ENCODE measurements at places on chromosomes 12 and 14.

DNA sequence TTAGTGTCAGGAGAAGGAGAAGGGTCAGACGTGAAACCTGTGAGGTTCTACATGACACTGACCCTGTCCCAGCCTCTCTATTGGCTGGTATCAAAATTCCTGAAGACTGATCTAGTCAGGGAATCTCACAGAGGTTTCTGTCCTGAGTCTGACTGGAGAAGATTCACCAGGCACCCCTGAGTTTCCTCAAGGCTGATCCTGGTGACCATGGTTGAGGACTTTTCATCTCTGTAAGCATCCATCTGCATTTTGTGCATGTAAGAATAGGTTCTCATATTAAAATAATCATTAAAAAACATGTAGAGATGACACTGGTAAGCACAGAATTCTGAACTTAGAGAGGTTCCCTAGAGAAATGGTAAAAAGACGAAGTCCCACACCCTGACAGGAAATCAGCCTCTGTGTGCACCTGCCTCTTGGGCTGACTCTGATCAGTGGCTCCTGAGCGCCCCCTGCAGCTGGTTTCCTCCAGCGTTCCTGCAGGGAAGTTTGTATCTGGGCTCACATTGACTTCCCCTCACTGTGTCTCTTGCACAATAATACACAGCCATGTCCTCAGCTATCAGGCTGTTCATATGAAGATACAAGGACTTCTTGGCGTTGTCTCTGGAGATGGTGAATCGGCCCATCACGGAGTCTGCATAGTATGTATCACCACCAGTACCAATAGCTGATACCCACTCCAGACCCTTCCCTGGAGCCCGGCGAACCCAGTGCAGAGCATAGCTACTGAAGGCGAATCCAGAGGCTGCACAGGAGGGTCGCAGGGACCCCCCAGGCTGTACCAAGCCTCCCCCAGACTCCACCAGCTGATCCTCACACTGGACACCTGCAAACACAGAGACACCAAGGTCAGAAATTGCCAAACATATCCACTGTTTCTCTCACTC lies 991.9 kb downstream of the TMEM121 start:
- DNase-seq: no peak
- H3K27ac ChIP-seq: no peak overlapping the region
- no peaks in the 10 kb centered on the region for H3K4me1 ChIP-seq

GRCh38 chr12:78145398-78145797 lies 314.7 kb downstream of the NAV3 start:
- no peaks in the 10 kb centered on the region for H3K36me3 ChIP-seq
- no peaks in the 10 kb centered on the region for H3K27me3 ChIP-seq
- H3K4me1 ChIP-seq: no peaks in the 10 kb centered on the region
- no peak for DNase-seq

- H3K4me1 ChIP-seq: no peaks in the 10 kb centered on the region
- no peak overlapping the region for H3K27ac ChIP-seq
- no peaks in the 10 kb centered on the region for H3K27me3 ChIP-seq
- H3K36me3 ChIP-seq: no peaks in the 10 kb centered on the region
- H3K4me3 ChIP-seq: no peak overlapping the region
Measured at GRCh38 chr12:30811966-30812365, 57.2 kb upstream of the CAPRIN2 start.

DNA sequence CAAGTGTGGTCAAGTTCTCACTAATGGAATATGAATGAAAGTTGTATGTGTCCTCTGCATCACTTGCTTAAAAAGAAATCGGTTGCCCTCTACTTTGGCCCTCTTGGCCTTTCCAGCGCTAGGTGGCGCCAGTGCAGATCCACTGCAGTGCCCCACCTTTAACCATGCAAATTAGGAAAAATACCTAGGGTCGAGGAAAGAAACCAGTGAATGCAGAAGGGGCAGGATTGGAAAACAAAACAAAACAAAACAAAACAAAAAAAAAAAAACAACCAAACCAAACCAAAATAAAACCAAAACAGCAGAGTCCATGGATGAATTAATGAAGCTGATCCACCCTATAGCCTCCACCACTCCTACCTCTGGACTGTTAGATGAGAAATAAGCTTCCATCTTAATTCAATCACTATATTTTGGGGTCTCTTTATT lies 12.9 kb upstream of the NEMF start:
- H3K27me3 ChIP-seq: no peaks in the 10 kb centered on the region
- H3K4me1 ChIP-seq: peaks cover 6% of the 10 kb centered on the region
- DNase-seq: no peak
- no peak overlapping the region for H3K4me3 ChIP-seq
- H3K36me3 ChIP-seq: no peaks in the 10 kb centered on the region
- peak overlapping the region; percentile 98 for H3K27ac ChIP-seq

DNA sequence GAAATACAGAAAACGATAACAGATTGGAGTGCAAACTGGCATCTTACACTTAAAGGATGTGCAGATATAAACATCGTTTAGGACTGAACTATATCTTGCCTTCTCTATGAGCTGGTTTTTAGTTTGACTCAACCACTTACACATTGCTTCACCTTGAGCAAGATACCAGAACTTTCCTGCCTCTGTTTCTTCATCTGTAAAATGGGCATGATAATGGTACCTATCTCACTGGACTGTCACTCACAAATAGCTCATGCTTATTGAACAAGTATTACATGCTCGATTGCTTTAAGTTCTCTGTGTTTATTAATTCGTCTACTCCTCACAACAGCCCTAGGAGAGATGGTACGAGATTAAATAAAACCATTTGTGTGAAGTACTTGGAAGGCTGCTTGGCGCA lies 7.7 kb downstream of the FZD10 start:
- H3K36me3 ChIP-seq: no peaks in the 10 kb centered on the region
- H3K27ac ChIP-seq: no peak overlapping the region
- H3K4me1 ChIP-seq: no peaks in the 10 kb centered on the region
- no peaks in the 10 kb centered on the region for H3K27me3 ChIP-seq

GRCh38 chr12:116542345-116542956 lies 16.7 kb upstream of the MAP1LC3B2 start:
- no peaks in the 10 kb centered on the region for H3K36me3 ChIP-seq
- H3K4me3 ChIP-seq: no peak overlapping the region
- DNase-seq: no peak
- no peaks in the 10 kb centered on the region for H3K27me3 ChIP-seq
- H3K27ac ChIP-seq: no peak overlapping the region

GRCh38 chr14:93037351-93037750 lies 78.4 kb downstream of the ITPK1 start:
- H3K27ac ChIP-seq: peak overlapping the region; percentile 60
- DNase-seq: no peak
- peaks cover 41% of the 10 kb centered on the region for H3K4me1 ChIP-seq
- H3K36me3 ChIP-seq: no peaks in the 10 kb centered on the region

GRCh38 chr12:106108185-106108835 lies 30.4 kb downstream of the NUAK1 start:
- H3K27ac ChIP-seq: peak overlapping the region; percentile 91
- H3K36me3 ChIP-seq: no peaks in the 10 kb centered on the region
- no peaks in the 10 kb centered on the region for H3K27me3 ChIP-seq

DNA sequence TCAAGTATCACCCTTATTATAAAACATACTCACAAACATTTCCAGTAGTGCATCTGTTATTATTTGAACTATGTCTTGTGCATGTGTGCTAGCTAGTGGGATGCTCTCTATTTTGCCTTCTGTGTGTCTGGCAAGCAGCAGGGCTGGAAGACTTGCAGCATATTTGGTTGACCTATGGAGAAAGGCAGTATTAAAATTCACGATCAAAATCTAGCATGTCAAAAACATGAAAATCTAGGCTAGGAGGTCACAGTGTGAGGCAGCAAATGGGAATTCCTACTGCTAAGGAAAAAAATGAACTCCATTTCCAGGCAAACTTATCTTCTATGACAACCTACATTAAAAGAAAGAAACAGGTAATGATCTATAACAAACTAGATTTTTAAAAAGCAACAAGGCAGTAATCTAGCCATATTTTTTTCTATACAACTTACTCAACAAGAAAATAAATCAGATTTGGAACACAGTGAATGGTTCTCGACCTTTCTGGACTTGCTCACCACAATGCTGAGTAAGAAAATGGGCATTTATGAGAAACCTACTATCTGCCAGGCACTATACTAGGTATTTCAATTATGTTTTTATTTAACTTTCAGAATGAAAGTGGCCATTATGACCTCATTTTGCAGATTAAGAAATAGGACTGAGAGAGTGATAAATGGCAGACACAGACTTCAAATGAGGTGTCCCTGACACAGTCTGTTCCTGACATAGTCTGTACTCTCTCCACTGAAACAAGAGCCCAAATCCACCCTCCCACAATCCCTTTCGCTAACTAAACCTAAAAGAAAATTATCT lies 96.8 kb downstream of the TXNDC16 start:
- no peaks in the 10 kb centered on the region for H3K27me3 ChIP-seq
- peaks cover 7% of the 10 kb centered on the region for H3K36me3 ChIP-seq
- DNase-seq: no peak
- no peaks in the 10 kb centered on the region for H3K4me1 ChIP-seq
- H3K27ac ChIP-seq: no peak overlapping the region

DNA sequence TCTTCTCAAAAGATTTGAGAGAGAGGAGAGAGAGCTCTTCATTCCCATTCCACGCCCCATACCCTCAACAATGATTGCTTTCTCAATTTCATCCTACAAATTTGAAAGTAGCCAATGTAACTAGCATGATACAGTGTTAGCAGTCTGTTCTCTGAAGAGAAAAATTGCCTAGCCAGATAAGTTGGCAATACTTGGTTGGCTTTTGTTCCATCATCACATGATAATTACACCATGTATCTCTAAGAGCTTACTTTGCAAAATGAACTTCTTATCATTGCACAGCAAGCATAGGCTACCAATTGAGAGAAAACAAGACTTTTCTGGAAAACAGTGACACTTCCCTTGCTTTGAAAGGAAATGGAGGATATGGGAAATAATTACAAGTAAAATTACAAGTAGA lies 68.9 kb downstream of the FSCB start:
- H3K27ac ChIP-seq: no peak overlapping the region
- H3K4me3 ChIP-seq: no peak overlapping the region
- H3K27me3 ChIP-seq: no peaks in the 10 kb centered on the region
- no peak for DNase-seq

DNA sequence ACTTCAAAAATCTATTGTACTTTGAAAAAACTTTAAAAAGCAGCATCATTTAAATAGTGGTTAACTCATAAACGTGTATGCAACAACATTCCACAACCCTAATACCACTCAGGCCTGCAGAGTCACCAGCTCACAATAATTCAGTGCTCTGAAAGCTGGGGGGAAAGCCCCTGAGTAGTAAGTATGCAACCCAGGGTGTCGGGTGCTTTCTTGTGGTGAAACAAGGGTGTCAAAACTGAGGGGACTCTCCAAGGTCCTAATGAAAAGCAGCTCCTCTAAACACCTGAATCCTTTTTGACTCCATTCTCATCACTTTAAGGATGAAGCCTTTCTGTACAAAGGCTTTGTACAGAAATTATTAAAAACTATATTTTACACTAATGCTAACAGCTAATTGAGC lies 33.7 kb downstream of the FGFR1OP2 start:
- H3K4me1 ChIP-seq: no peaks in the 10 kb centered on the region
- no peak for DNase-seq
- no peak overlapping the region for H3K27ac ChIP-seq
- no peaks in the 10 kb centered on the region for H3K27me3 ChIP-seq
- no peak overlapping the region for H3K4me3 ChIP-seq

DNA sequence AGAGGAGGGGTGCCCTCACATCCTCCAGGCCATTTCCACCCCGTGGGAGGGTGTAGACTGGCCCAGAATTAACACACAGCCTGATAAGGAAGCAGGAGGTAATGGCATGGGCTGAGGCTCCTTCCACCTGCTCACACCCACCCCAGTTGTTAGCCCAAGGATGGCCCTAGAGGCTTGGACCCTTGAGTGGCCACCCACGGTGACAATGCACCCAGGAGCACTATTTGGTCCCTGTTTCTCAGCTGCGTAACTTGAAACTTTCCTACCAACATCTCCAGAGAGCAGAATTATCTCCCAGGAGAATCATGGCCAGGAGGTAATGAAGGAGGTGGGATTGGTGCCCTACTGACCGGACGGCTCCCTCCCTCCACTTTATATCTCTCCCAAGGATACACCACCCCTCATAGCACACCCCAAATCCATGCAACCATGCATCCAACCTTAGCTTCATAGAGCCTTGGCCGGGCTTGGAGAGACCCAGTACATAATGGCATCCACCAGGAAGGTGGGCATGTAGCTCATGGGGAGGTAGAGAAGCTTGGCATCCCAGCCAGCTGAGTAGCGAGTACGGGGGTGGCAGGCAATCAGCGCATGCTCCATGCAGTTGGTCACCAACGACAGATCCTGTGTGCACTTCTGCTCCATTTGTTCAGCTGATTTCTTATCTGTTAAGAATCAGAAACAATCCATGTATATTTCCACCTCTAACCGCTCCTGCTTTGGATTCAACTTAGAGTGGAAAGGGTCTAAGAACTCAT lies 5.6 kb downstream of the RDH16 start:
- no peaks in the 10 kb centered on the region for H3K27me3 ChIP-seq
- H3K4me1 ChIP-seq: no peaks in the 10 kb centered on the region
- no peak for DNase-seq

DNA sequence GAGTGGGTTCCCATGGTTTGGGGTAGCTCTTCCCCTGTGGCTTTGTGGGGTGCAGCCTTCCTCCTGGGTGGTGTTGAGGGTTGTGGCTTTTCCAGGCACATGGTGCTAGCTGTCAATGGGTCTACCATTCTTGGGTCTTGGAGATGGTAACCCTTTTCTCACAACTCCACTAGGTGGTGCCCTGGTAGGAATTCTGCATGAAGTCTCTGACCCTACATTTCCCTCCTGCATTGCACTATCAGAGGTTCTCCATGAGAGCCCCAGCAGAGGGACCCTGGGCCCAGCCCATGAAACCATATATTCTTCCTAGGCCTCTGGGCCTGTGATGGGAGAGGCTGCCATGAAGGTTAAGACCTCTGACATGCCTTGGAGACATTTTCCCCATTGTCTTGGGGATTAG lies 1093.3 kb downstream of the SLC16A7 start:
- no peaks in the 10 kb centered on the region for H3K4me1 ChIP-seq
- no peak overlapping the region for H3K27ac ChIP-seq
- no peaks in the 10 kb centered on the region for H3K36me3 ChIP-seq
- no peaks in the 10 kb centered on the region for H3K27me3 ChIP-seq

GRCh38 chr14:71959055-71959454 lies 26.8 kb downstream of the RGS6 start:
- no peaks in the 10 kb centered on the region for H3K36me3 ChIP-seq
- DNase-seq: no peak
- no peaks in the 10 kb centered on the region for H3K27me3 ChIP-seq
- no peak overlapping the region for H3K27ac ChIP-seq

DNA sequence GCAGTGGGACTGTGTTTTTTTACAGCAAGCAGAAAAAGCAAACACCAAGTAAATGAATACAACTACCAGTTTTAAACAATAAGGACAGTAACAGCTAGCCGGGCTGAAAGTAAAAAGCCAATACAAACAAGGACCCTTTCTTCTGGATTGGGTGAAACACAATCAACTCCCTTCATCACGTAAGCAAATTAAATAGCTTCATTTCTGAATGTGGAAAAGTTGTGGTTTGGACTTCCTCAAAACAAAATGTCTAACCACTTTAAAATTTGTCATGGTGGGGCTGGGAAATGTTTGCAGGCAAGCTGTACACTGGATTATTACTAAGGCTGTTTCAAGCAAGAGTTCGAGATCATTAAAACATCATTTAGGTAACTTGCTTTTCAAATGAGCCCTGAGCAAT lies 47.4 kb downstream of the TCHP start:
- no peaks in the 10 kb centered on the region for H3K27me3 ChIP-seq
- no peak for DNase-seq
- H3K36me3 ChIP-seq: peaks cover 19% of the 10 kb centered on the region
- H3K4me1 ChIP-seq: peaks cover 13% of the 10 kb centered on the region
